AG10803 (cell line): ENCODE measurements at places on chromosomes 5 and 9.
A peak's percentile ranks its signal among the peaks of the same experiment; 100 is the strongest.

GRCh38 chr9:21974343-21974721 is 19.9 kb downstream of the CDKN2A start:
- DNase-seq, result no peak

- peak; percentile 67 for DNase-seq
Observed at GRCh38 chr5:90020575-90021538, 388.7 kb downstream of the CETN3 start.

DNA sequence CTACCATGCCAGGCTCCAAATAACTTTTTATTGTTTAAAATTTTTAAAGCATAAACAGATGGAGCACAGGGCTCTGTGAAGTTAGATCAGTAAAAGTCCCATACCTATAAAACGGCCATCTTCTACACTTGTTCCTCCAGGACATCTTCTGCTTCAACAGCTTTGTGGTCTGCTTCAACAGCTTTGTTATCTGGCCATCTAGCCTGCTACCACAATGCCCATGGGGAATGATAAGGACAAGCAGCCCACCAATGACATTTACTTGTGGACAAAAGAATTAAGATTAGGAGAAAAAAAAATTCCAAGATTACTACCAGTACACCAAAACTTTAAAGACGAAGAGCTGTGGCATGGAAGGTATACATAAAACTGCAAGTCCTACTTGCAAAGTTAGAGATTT is 2.2 kb upstream of the VPS13A start:
- no peak for DNase-seq

- DNase-seq, result peak; percentile 75
Observed at GRCh38 chr9:129773262-129774048, 20.6 kb upstream of the PTGES start.
